CD14-positive monocyte (primary cell): ENCODE measurements at places on chromosomes 4 and X.

DNA sequence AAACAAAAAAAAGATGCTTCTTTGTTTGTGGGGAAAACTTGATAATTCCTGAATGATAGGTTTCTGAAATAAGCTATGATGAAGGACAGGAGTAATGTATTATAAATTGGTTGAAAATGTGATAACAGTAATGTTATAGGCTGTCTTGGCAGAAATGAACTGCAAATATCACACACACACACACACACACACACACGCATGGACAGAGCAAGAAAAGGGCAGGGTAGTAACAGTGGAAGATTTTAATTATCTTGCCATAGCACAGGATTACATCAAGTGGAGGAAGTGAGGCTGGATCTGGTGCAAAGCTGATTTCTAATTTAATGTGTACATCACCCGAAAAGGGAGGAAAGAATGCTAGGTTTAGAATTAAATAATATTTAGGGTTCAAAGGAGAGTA is 97.5 kb upstream of the CXXC4 start:
- no peak for DNase-seq

- DNase-seq = no peak
Observed at GRCh38 chr4:173535165-173535902, 5.3 kb upstream of the HAND2 start.

DNA sequence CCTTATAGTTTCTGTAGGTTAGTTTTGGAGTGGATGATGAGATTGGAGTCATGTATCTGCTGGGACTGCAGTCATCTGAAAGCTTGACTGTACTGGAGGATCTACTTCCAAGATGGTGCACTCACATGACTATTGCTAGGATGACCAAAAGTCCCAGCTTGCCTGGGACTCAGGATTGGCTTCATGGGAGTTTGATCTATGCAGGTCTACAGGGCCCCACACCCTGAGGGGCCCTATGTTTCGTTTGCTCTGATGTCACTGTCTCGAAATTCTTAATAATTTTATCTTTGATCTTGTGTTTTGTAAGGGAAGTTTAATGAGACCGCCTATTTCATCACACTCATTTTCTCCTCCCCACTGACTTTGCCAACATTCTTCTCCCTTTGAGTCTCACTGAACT is at the start of gene SMIM9:
Gene SMIM9, minus strand, starts transcription at position 101 of the 400 bp plus-strand sequence. CDS start 3,806 bp downstream, outside the sequence.
- no peak for DNase-seq

GRCh38 chrX:108426262-108426661 is 12.0 kb downstream of the COL4A6 start:
- no peak for DNase-seq

DNA sequence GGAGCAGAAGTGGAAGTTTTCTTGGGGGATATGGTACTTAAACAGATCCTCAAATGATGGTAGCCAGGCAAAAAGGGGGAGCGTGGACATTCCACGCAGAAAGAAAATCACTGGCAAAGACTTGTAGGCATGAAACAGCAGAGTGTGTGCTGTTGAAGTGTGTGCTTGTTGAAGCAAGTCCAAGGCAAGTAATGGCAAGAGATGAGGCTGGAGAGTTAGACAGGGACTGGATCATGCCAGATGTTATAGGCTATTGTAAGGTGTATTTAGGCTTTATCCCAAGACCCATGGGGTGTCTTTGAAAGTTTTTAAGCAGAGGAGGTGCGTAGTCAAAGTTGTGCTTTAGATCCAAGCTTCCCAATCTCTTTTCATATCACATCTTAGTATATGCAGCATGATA is 124.5 kb downstream of the MBNL3 start:
- no peak for DNase-seq

DNA sequence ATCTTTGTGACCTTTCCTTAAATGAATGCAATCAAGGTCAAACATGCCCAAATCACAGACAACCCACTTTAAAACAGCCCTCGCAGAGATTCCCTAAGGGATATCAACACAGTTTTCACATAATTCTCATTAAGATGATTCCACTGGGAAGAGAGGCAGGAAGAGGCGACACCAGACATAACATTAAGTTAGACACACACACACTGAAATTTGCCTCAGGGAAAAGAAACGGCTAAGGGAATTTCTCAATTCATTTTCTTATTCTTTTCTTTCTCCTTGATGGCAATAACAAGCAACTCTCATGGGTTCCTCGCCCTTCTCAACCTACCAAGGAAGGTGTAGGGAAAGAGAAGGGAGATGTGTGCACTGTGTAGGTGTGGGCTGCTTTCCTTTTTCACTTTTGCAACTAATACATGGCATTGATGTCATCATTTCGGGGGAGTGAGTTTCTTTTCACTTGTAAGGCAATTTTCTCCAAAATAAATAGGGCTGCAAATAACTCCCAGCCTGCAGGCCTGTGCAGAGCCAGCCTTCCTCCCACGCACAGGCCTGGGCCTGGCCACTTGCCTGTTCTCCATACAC is 41.4 kb downstream of the SOD3 start:
- DNase-seq = no peak

DNA sequence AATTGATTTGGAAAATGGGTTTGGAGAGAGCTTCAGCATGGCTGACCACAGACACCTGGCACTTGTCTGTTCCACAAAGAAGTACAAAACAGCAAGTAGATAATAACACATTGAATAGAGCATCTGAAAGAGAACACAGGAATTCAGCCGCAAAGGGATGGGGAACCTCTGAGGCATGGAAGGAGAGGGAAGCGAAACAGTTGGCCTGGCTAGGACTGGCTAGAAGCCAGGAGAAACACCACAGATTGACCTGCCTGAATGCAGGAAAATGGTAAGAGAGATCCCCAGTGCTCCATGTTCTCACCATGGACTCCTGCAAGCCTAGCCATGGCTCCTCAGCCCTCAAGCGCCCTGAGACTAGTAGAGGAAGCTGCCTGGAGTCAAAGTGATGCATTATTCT is 169.7 kb upstream of the SH3RF1 start:
- peak; percentile 8 for DNase-seq

- DNase-seq = peak; percentile 3
Observed at GRCh38 chrX:64977830-64978229, 1.6 kb upstream of the ZC4H2 start.

DNA sequence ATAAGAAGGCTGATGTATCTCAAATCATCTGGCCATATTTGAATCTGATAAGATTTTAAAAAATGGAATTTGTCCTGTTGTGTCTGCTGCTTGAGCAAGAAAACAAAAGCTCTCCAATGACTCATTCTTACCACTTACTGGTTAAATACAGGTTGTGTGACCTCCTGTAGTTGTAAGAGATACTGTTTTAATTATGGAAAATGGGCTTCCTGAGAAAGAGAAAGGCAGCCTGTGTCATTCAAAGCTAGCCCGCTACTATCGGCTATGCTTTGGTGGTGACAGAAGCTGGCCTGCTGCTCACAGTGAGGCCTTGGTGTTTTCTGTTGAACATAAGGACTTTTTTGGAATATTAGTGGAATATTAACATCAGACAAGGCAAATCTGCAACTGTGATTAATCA is 1722.1 kb upstream of the PCDH10 start:
- DNase-seq = no peak

- DNase-seq = no peak
Observed at GRCh38 chr4:119050527-119051090, 85.0 kb upstream of the MYOZ2 start.

DNA sequence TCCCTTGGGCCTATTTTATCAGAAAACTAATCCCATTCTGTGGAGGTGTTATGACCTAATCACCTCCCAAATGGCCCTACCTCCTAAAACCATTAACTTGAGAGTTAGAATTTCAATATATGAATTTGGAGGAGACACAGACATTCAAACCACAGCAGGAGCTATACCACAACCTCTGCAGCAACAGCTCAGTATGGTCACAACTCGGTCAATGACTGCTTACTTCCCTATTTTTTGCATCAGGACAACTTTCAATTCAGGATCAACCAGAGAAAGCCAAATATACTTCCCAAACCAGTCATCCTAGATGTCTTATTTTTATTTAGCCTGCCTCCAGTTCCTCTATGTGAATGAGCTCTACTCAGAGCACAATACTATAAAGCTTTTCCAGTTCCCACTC is 11.3 kb upstream of the SMARCA5 start:
- peak; percentile 17 for DNase-seq

- DNase-seq = no peak
Observed at GRCh38 chr4:56656346-56656643, 24.8 kb downstream of the HOPX start.

DNA sequence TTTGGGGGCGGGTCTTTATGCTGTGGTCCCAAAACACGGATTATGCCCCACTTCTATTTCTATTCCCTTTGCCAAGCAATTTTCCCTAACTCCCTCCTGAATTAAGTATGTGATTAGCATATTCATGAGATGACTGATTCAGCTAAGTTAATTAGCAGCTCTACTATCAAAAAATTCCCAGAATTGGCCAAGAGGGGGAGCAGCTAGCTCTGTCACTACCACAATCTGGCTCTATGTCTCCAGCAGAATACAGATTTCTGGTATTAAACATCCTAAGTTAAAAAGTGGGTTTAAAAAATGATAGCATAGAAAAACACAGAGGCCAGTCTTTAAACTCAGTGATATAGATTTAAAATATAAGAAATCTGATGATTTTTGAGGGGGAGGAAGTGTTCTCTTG is 80.3 kb downstream of the GPC4 start:
- DNase-seq = peak; percentile 27

DNA sequence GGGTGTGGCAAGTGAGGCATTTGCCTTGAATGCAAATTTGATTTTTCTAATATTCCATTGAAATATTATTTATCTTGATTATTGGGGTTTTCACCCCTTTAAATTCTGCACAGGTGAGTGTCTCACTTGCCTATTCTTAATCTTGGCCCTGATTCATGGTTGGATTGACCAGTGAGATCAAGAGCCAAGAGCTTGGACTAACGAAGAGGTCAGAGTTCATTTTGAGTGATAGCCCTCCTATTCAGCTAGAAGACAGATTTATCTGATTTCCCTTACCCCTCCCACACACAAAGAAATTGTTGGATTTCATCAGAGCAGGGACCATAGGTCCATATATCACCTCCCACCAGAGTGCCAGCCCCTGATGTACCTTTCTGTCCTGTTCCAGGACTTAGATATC is 11.6 kb upstream of the ACOT9 start:
- no peak for DNase-seq

- no peak for DNase-seq
Observed at GRCh38 chr4:896216-896615, 35.9 kb downstream of the GAK start.

GRCh38 chrX:34528081-34528480 is 129.0 kb downstream of the TMEM47 start:
- no peak for DNase-seq

GRCh38 chrX:1507511-1508463 is 29.2 kb downstream of the P2RY8 start:
- peak; percentile 83 for DNase-seq

- peak; percentile 65 for DNase-seq
Observed at GRCh38 chrX:68685685-68686084, 38.2 kb downstream of the STARD8 start.

DNA sequence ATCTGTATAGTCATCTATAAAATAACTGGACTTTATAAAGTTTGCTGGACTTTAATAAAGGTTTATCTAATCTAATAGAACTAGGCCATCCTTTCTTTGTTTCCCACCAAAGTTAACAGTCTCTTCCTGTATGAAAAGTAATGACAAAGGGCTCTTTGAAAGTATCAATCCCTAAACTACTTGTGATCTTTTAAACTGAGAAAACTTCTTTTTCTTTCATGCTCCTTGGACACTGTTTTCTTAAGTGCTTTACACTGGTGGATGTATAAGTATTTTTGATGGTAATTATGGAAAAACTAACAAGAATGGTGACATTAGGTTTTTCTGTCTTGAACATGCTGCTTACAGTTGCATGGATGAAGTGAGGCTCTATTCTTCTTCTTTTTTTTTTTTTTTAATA is 2.4 kb upstream of the ZFX start:
- DNase-seq = no peak

- DNase-seq = no peak
Observed at GRCh38 chrX:87895421-87895820, 377.8 kb downstream of the KLHL4 start.

- peak; percentile 39 for DNase-seq
Observed at GRCh38 chrX:7247346-7247745, 99.4 kb upstream of the PUDP start.

- DNase-seq = no peak
Observed at GRCh38 chrX:133287860-133288259, 69.7 kb upstream of the TFDP3 start.

DNA sequence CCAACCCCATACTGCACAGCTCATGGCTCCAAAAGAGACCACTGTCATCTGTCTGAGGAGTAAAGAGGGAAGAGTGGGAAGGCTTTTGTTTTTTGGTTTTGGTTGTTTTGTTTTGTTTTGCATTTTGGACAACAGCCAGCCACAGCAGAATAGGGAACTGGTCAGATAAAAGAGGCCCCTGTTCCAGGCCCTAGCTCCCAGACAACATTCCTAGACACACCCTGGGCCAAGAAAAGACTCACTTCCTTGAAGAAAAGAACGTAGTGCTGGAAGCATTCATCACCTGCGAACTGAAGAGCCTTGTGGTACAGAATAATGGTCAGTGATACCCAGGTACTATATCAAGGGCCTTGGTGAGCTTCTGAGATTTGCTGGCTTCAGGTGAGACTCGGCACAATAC is 619.4 kb upstream of the SPANXN1 start:
- DNase-seq = no peak

- no peak for DNase-seq
Observed at GRCh38 chr4:66575008-66575696, 904.9 kb upstream of the EPHA5 start.

DNA sequence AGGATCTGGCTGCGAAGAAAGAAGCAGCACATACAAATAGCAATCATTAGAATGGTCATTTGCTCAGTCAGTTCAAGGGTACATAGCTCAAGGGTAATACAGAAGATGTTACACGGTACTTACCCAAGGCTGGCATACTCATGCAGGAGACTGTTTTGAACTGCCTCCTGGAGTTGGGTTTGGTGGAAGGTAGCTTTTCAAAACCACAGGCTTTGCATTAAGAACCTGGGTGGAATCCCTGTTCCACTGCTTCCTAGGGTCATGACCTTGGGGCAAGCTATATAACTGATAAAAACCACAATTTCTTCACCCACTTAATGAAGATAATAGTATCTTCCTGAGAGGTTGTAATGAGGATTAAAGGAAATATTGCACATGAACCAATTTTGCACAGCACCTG is 36.5 kb downstream of the TBC1D9 start:
- DNase-seq = no peak

- DNase-seq = no peak
Observed at GRCh38 chr4:10962246-10962645, 277.7 kb upstream of the CLNK start.
